Keratinocyte (primary cell): ENCODE measurements at places on chromosomes 3 and 15.

DNA sequence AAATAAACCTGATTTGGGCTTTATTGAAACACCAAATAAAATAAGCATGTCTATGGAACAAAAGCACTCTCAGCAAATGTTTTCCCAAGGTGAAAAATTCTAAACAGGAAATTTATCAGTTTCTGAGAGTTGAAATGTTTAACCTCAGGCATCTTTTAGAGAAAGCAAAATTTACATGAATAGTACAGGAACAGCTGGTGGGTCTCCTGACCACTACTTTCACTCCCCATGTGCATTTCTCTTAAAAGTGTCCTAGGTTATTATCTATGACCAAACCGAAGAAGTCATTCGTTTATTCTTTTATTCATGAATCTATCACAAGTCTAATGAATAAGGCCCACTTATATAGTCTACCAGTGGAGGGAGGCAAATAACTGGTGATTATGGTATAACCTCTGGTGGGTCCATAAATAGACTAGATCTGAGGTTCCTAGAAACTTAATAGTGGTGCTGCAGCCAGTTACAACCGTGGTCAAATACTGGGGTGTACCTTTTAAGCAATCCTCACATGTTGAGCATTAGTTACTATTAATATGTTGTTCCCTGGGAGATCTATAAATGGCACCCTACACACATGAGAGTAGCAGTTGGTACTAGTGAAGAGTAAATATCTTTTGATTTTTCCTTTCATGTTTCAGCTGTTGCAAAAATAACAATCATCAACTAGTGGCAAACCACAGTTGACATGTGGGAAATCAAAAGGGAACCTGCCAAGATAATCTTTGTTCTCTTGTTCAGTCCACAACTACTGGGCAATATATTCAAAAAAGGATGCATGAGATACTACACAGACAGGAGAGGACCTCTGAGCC, 169.3 kb upstream of the STAC start:
- no peak for DNase-seq

GRCh38 chr3:16399473-16399872, 114.0 kb downstream of the RFTN1 start:
- no peak for DNase-seq

DNA sequence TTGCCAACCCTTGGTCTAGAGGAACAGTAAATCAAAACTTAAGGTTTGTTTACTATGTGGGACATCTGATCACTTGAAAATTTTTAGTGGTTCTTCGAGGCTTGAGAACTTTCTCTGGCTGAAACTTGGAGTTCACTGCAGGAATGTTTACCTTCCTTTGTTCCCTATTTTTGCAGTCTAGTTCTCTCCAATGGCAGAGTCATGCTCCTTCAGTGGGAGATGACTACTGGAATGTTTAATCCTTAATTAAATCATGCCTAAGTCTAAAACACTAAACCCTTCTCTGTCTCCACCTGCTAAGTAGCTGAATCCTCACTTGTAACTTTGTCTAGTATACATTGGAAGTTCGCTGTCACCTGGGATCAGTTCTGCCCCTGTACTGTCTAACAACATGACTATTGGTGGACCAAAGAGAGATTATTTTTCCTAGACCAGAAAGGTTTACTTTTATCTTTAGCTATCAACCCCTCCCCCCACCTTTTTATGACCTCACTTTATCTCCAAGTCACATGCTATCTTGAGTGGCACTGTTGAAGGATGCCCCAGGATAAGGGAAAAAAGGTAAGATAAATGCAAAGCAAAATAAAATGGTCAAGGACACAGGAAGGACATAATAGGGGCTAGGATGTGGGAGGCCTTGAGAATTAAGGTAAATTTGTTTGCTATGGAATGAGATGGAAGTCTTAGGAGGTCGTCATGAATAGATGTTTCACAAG, 1.2 kb upstream of the ZNF609 start:
- no peak for DNase-seq

DNA sequence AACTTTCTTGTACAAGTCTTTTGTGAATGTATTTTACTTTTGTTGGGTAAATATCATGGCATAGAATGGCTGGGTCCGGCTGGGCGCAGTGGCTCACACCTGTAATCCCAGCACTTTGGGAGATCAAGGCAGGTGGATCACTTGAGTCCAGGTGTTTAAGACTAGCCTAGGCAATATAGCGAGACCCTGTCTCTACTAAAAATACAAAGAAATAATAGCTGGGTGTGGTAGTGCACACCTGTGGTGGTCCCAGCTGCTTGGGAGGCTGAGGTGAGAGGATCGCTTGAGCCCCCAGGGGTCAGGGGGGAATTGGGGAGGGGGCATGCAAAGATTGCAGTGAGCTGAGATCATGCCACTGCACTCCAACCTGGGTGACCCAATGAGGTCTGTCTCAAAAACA, 52.9 kb downstream of the ANP32A start:
- no peak for DNase-seq

- no peak for DNase-seq
Measured at GRCh38 chr3:159994182-159994581, 5.5 kb downstream of the IL12A start.

GRCh38 chr15:41655716-41656115, 4.5 kb upstream of the MGA start:
- no peak for DNase-seq

DNA sequence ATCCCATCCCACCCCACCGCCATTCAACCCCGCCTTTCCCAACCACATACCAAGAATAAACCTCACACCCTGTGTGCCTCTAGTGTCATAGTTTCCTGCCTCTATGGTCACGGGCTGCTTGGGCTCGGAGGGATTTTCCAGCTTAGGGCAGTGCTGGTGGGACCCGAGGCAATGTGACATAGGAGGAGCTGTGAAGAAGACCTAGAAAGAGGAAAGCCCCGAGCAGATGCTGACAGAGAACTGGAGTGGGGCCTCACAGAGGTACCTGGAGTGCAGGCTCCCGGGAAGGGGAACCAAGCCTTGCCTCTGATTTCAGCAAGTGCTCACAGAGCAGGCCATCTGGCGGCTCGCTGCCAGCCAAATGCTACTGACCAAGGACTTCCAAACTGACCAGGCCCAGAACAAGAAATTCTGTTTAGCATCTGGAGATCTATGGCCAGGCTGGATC, 27.5 kb downstream of the BHLHE40 start:
- no peak for DNase-seq

- DNase-seq: no peak
Measured at GRCh38 chr3:69735893-69736292, 3.4 kb upstream of the MITF start.

- DNase-seq: no peak
Measured at GRCh38 chr15:64877435-64877834, 34.3 kb upstream of the ANKDD1A start.

GRCh38 chr15:83512459-83512858, 65.3 kb downstream of the SH3GL3 start:
- no peak for DNase-seq

- DNase-seq: no peak
Measured at GRCh38 chr15:79192462-79193036, 90.0 kb upstream of the ANKRD34C start.

GRCh38 chr3:181086011-181086410, 96.5 kb upstream of the DNAJC19 start:
- no peak for DNase-seq

GRCh38 chr3:108031895-108032294, 58.9 kb downstream of the CD47 start:
- DNase-seq: no peak

DNA sequence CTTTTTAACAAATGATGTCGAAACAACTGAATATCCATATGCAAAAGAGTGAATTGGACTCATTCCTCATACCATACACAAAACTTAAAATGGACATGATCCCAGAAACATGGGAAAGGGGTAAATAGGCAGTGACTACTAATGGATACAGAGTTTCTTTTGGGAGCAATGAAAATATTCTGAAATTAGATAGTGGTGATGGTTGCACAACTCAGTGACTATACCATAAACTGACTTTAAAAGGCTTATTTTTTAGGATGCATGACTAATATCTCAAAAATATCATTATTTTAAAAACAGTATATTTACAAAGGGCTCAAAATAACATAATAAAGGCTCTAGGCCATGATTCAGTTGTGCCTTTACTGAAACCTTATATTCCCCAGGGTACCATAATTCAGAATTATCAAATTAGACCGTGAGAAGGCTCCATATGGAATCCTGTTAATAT, 16.3 kb upstream of the ATP13A3 start:
- no peak for DNase-seq

GRCh38 chr3:131957511-131957910, 77.3 kb downstream of the CPNE4 start:
- DNase-seq: no peak

DNA sequence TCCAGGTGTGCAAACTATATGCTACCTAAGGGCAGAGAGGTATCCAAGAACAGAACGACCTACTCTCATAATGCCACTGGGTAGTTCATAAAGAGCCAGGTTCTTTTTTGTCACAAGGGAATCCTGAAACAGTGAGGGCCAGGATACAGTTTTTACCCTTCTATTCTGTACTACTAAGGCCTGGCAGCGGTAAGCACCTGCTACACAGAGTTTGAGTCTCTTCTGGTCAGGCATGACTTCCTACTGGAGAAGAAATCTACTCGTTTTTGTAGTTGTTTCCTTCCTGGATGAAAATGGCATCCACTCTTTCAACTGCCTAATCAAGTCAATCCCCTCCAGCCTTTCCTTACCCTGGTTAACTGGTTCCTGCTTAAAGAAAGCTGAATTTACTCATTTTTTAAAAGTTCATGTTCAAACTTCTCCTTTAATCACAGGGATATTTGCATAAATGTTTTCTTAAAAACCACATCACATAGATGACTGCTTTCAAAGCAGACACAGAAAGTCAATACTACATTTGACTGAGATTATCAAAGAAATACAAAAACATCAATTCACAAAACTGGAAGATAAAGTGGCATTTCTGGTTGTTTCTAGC, 40.0 kb downstream of the MAP4 start:
- DNase-seq: no peak

DNA sequence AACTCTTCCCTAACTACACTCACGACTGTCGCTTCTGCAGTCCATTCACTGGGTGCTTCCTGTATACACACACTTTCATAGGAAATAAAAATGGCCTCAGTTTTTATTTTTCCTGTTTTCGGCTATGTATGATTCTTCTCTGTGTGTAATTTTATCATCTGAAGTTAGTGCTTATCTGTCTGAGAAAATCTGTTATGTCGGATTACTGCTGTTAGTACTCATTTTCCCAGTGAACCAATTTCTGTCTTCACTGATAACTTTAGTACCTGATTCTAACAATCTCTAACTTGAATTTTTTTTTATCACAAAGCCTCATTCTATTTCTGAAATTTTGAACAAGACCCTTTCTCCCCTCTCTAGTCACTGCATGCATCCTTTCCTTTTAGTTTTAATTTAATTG, 20.9 kb downstream of the RAB5A start:
- DNase-seq: no peak

DNA sequence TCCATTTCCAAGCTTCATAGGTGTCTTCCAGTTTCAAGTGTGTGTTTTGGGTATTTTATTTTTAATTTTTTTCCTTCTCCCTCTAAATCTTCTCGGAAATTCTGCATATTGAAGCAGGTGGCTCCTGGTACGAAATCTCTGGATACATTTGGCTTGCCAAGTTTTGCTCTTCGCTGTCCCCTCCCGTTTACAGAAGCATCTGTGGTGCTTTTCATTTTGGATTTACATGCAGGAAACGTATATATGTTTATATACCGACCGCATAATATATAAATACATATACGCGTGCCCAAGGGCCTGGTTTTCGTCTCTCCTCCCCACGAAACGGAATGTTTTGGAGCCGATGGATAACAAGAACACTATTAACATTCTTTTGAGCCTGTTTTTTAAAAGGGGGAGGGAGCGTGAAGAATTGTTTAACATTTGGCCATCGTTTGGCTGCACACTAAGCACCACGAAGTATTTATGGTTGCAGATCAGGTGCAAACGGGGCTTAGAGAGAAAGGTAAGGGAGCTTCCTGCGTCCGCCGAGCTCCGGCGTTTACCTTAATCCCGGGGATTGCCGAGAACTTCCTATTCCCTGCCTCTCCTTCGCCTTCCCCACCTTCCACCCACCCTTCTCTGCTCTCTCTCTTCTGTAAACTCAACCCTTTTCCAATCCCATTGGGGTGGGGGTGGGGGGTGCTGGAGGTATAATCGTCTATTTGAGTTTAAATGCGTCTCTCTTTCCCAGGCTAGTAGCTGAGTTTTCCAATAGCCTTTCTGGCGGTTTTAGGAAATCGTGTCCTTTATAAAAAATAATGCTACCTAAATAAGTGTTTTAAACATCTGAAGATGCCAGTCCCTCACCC, 1.1 kb upstream of the NLGN1 start:
- no peak for DNase-seq

DNA sequence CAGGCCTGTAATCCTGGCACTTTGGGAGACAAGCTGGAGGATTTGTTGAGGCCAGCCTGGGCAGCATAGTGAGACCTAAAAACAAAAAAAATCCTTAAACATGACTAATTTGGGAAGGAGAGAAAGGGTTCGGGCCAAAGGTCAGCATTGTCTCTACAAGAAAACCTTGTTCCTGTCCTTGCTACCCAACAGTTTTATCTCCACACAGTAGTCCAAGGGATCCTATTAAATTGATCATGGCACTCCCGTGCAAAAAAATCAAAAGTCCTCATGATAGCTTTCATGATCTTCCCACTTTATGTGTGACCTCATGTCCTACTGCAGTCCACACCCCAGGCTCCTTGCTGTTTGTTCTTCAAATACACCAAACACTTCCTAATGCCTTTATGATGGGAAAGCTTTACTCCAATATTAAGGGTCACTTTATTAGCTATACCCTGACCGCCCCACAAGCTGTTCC, 4.2 kb downstream of the RPL15 start:
- DNase-seq: no peak

GRCh38 chr3:152447511-152447910, 178.8 kb downstream of the MBNL1 start:
- no peak for DNase-seq

GRCh38 chr3:71101626-71102025, 481.9 kb downstream of the FOXP1 start:
- no peak for DNase-seq

DNA sequence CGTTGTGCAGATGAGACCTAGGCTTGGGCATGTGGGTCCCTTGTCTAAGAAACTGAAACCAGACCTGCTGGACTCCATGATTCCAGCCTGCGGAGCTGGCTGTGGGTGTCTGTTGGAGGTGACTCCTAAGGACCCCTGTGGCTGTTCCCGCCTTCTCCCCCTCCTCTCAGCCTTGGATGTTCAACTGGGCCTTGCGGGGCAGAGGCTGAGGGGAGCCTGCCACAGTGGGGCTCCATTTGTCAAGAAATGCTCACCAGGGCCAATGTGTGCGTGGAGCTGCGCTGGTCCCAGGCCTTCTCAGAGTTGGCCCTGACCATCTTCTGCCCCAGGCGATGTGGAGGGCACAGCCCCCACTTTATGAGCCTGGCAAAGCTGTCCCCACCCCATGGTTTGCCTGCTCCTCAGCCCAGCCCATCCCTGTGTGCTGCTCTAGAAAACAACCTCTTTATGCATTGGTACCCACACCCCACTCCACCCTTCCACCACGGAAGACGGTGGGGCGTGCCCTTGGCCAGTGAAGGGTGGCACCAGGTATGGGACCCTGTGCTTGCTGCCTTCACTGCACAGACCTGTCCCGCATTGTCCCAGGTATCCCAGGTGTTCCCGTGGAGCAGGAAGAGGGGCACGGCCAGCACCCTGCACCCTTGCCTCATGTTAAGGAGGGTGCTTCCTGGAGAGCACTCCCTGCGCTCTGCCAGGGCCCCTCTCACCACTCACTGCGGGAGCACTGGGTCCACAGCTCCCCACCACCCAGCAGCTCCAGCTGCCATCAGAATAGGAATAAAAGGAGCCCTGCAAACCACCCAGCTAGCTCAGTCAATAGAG, 7.9 kb downstream of the MESP2 start:
- DNase-seq: no peak

- DNase-seq: no peak
Measured at GRCh38 chr15:52350423-52350822, 54.8 kb upstream of the MYO5C start.
